T-helper 17 cell (primary cell): ENCODE measurements at places on chromosomes 13 and 19. TPM values are rescaled to one million over a fixed set of nuclear protein-coding genes. Genes with fewer than 3 reads are reported as not detected.

DNA sequence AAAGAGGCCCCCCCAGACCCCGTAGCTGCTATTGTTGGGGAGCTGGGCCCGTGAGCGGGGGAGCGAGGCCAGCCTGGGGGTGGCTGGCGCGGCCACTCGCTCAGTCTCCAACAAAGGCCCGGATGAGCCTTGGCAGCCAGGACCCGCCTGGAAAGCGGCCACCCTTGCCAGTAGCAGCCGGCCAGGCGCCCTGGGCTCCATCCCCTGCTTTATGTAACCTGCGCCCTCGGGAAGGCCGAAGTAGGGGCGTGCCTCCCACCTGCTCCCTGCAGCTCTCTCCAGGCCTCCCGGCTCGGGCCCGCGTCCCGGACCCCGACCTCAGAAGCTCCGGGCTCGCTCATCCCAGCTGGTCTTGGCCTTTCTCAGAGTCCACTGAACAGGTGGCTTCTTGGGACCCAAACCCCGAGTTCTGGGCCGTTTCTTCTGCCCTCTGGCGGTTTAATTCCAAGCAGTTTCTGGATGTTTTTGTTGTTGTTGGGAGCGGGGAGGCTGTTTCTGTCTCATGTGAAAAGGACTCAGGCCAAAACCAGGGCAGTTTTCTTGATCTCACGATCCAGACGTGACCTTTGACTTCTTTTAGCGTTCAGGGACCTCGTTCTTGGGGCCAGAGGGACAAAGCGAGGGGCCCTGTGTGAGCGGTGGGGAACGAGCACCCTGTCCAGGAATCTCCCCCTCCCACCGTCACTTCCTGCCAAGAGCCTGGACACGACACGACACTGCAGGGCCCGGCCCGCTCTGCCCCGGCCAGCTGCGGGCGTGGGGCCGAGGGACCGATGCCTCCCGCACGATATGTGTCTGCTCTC lies 1.2 kb downstream of the CDC34 start:
- DNase-seq: no peak

GRCh38 chr13:41465241-41465847 lies 8.0 kb downstream of the RGCC start:
- peak; percentile 74 for DNase-seq

DNA sequence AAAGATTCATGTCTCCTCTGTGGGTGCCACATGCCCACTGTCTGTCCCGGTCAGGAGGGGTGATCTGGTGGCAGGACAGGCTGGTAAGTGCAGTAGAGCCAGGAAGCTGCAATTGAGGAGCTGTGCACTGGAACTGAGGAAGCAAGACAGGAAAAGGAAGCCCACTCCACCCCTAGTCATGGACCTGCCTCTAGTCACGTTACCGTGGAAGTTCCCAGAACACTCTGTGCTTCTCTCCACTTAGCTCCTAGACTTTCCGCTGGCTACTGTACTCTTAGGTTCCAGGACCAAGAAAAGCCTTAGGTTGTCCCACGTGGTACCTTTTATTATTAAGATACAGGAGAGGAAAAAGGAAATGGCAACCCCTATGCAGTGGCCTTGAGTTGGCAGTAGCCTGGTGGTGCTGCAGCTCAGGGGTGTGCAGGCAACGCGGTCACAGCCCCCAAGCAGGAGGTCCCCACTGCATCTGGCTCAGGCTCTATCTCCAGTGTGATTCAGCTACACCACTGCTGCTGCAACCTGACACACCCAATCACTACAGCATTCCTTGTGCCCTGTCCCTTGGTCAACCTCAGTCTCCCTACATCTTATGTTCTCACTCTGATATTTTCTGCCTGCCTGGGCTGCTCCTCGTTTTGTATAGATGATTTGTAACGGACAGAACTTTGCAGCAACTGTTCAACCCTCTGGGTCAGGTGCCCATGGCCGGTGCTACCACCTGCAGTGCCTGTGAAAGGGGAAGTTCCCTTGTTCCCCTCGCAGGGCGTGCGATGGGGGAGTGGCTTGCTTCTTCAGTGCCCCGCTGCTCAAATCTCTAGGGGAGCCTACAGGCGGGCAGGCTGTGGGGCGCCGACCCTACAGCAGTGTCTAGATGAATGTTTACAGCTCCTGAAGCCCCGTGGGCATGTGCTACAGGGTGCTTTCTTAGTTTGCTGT lies 24.4 kb upstream of the GPR12 start:
- DNase-seq: no peak

Gene GJB6
- 1.3 TPM for total RNA-seq
